ENCODE measurements at places on chromosomes 3 and 15. TPM values are rescaled to one million over a fixed set of nuclear protein-coding genes. Genes with fewer than 3 reads are reported as not detected.

Gene PARP6
- 38.6 TPM for total RNA-seq

DNA sequence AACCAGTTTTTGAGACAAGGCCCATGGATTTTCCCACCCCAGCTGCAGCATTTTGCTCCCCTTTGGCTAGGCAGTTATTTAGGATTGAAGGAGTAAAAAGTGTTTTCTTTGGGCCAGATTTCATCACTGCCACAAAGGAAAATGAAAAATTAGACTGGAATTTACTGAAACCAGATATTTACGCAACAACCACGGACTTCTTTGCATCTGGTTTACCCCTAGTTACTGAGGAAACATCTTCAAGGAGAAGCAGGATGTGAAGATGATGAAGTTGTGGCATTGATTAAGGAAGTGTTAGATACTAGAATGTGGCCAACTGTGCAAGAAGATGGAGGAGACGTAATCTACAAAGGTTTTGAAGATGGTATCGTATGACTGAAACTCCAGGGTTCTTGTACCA is 165.2 kb upstream of the MYRIP start:
- no peak for DNase-seq

GRCh38 chr3:52091586-52092270 is 35.4 kb upstream of the DUSP7 start:
- DNase-seq, result no peak

DNA sequence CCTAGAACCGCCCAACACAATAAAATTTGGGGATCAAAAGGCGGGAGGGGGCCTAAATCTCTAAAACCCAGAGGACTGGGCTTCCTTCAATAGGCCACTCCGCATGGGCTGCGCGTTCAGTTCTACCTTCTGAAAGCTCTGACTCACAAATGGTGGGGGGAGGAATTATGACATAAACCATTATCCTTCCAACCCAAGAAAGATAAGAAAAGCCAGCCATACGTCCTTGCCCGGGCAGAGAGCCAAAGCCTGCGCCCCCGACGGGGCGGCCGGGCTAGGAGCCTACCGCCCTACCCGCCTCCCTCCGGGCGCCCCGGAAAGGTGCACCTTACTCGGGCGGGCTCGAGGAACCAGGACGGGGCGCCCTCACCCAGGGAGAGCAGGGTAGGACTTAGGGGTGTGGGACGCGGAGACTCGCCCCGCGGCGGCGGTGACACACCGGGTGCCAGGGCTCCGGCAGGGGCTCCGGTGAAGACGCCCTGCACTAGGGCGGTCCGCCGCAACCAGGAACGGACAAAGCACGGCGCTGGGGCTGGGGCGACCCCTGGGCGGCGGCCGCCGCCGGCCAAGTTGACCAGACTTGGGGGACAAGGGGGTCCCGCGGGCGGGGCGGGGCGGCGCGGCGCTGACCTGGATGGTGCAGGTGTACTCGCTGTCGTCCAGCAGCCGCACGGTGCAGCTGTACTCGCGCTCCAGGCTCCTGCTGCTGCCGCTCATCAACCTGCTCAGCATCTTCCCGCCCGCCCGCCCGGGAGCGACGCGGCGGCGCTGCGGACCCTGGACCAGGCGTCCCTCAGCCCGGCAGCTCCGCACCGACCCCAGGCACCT is 534 bp downstream of the FRMD5 start:
- peak; percentile 35 for DNase-seq

Gene WDR72
- total RNA-seq, result 2.3 TPM

DNA sequence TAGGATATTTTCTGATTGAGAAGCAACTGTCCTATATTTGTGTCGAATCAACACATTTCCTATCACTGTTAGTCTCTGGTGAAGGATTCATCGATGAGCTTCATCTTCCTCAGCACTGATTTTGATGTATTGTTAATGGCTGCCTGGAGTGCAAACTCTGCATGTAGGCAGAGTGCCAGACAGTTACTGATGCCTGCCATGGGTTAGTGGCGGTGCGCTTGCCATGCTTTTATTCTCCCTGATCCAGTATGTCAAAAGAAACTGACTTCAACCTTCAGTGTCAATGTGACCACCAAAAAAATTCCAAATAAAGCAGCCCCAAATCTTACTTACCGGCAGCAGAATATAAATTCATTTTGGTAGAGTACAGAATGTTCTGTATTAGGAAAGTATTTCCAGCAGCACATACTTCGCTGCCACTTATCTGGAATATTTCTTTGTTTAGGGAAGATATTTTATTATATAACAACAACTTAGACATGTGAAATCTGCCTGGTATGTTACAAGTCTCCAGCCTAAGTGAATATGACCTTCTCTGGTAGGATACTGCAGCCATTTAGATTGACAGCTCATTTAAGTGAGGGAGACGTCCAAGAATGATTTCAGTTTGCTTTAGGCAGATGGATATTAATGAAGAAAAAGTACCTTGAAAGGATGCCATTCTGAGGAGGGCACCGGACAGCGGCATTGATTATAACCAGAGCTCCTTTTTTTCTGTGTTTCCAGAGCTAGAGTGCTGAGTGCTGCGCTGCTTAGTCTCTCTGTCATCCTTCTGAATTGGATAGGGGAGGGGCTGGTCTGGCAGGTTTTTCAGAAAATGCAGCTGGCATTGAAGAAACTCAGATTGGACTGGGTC is 59.9 kb downstream of the ARHGEF26 start:
- peak; percentile 23 for DNase-seq

Gene GALNT15
- total RNA-seq, result 0.09 TPM

GRCh38 chr15:31344823-31345605 is 18.4 kb downstream of the KLF13 start:
- no peak for DNase-seq

Gene GABRR3
- total RNA-seq, result not detected

DNA sequence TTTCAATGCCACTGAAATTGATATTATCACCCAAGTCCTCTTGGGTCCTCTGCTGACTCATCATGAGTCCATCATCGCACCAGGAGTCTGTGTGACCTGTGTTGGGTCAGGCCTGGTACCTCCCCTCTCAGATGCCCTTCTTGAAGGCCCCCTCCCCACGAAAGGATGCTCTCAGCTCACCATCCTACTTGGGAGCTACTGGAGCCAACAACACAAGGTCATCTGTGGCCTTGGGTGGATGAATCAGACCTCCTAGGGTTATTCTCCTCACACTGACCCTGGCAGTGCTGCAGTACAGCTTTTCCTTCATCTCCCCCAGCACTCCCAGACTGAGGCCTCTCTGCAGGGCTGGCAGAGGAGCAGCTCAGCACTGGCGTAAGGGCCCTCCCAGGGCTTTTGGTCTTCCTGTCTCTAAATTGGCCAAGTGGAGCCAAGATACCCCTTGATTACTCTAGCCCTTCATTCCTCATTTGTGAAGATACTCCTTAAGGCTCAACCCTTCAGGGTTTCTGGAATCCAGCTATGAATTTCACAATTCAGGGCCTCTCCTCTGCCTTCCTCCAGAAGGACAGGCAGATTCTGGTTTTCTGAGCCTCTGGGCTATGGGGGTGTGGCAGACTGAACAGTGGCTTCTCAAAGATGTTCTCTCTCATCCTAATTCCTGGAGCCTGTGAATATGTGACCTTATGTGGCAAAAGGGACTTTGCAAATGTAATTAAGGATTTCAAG is 80.7 kb upstream of the GSK3B start:
- no peak for DNase-seq

- no peak for DNase-seq
Measured at GRCh38 chr3:135213822-135214221, 418.8 kb downstream of the EPHB1 start.

- DNase-seq, result no peak
Measured at GRCh38 chr15:78212546-78213424, 21.6 kb downstream of the ACSBG1 start.

- DNase-seq, result peak; percentile 96
Measured at GRCh38 chr3:45592830-45593707, 1.5 kb upstream of the LIMD1 start.

DNA sequence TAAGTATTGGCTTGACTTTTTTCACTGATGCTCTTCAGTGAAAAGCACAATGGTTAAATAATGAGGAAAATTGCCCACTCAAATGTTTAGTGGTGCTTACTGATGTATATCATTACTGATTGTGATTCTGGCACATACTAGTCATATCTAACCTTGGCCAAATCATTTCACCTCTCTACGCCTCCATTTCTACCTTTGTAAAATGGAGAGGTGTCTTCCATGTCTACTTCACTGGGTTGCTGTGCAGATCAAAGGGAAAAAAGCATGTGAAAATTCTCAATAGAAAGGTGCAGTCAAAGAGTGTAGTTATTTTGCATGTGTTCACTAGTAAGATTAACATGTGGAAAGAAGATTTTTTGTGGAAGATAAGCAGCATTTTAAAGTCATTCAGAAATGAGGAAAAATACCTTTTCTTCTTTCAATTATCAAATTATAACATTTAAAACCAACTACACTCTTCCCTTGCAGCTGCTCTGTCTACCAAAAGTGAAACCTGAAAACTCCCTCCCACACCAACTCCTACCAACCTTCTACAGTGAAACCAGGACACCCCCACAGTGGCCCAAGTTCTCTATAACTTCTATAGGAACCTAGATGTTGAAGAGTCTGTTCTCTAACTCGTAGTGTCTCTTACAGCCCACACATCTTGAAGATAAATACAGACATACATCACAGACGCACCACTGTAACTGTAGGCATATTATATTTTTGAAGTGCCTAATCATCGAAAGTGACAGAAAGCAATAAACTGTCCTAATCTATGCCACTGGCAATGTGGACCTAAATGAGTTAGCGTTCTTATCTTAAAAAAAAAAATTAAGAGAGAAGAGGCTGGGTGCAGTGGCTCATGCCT is 1.4 kb downstream of the CD200R1 start:
- DNase-seq, result no peak

GRCh38 chr15:40782609-40783227 is 12.9 kb downstream of the C15orf62 start:
- DNase-seq, result peak; percentile 79

Gene AGBL1
- total RNA-seq, result 6.2 TPM

Gene FANCD2
- 85.0 TPM for total RNA-seq

GRCh38 chr3:54797111-54797510 is 130.7 kb downstream of the LRTM1 start:
- DNase-seq, result no peak

Gene GNAT1
- total RNA-seq, result not detected

- DNase-seq, result no peak
Measured at GRCh38 chr3:189909573-189909972, 211.1 kb downstream of the P3H2 start.

Gene CFAP92
- 5.3 TPM for total RNA-seq

Gene CMTM8
- total RNA-seq, result 2.1 TPM

GRCh38 chr3:188361888-188362287 is 207.9 kb downstream of the LPP start:
- DNase-seq, result no peak

Gene UNC45A
- total RNA-seq, result 47.7 TPM

DNA sequence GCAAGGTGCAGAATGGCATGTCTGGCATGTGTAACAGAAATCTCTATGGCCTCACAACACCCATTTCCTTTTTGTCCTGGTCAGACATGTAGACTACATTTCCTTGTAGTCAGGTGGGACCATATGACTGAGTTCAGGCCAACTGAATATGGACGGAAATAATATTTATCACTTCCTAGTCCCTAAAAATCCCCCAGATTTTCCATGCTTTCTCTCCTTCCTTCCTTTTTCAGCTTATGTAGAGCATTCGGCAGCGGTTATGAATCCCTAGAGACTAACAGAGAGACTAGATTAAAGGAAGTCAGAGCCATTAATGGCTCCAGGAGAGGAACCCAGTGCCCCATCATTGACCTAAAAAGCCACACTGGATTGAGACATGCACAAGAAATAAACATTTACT is 35.8 kb downstream of the SLC9A9 start:
- DNase-seq, result no peak

Gene MCF2L2
- total RNA-seq, result 11.1 TPM

Gene TRH
- 0.19 TPM for total RNA-seq

Gene ZNF660
- 14.7 TPM for total RNA-seq

GRCh38 chr3:37795431-37796061 is 66.1 kb upstream of the CTDSPL start:
- no peak for DNase-seq

- DNase-seq, result no peak
Measured at GRCh38 chr15:60554494-60554893, 75.6 kb upstream of the ICE2 start.

DNA sequence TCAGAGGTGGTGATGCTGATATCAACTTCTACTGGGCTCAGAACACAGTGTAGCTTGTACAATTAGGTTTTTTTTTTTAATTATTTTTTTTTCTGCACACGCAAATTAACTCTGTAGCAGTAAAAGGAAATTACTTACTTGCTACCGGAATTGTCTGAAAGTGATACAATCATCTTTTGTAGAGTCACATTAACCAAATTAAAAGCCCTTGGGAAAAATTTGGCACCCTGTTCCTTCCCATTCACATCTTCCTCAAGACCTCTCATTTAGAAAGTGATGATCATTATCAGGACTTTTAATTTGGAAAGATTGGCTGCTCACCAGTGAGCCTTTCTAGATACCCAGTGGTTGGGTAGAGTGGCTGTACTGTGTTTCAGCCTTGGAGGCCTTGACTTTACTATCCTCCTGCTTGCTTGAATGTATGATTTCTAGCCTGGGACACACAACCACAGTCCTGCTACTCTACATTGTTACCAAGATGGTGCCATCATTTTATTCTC is 158.3 kb downstream of the ECT2 start:
- DNase-seq, result no peak

- no peak for DNase-seq
Measured at GRCh38 chr3:23749609-23750008, 56.1 kb upstream of the UBE2E1 start.

- DNase-seq, result no peak
Measured at GRCh38 chr15:76994001-76994400, 925 bp upstream of the PSTPIP1 start.

DNA sequence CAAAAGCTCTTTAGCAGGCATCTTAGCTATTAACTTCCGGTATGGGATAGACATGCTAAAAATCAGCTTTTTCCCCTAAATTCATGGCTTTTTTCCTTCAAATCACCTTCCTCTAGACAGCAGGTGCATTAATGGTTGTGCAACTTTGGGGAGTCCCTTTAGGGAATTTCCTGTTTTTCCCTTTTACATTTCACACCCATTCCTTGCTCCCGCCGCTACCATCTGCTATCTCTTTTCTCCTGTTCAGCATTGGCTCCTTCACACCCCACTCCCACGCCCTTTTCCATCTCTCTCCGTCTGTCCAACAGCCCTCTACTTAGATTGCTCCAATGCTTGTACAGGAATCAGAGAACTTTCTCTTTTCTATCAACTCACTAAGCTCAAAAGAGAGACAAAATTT is 43.4 kb downstream of the FEZF2 start:
- no peak for DNase-seq

DNA sequence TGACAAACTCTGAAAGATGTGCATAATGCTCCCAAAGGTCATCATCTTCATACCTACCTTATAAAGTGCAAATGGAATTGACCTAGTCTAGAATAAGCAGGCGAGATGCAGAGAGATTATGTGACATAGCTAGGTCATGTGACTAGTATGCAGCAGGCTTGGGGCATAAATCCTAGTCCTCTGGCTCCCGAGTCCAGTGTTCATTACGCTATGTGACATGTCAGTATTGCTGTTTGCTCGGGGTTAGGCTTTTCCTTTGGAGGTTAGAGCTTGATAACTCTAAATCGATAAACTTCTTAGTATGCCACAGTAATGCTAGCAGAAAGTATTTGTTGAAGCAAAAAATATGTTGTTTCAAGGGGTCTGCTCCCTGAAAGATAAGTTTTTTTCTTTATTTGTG is 481.7 kb upstream of the TPRG1 start:
- no peak for DNase-seq

GRCh38 chr15:81254277-81254915 is 57.7 kb downstream of the IL16 start:
- DNase-seq, result no peak
